ENCODE measurements at places on chromosomes 13 and 19. TPM values are rescaled to one million over a fixed set of nuclear protein-coding genes. Genes with fewer than 3 reads are reported as not detected.

Gene ZNF443
- total RNA-seq = 2.4 TPM

Gene C19orf53
- total RNA-seq = 87.6 TPM

Gene DHRS12
- total RNA-seq = 6.0 TPM

Gene CHMP2A
- total RNA-seq = 177 TPM

Gene TEX29
- 0.17 TPM for total RNA-seq

Gene SLC6A16
- total RNA-seq = 0.09 TPM

Gene ZNF223
- 8.1 TPM for total RNA-seq

Gene ALKBH7
- 22.4 TPM for total RNA-seq

Gene OR7D2
- not detected for total RNA-seq

Gene CADM4
- 1.4 TPM for total RNA-seq

Gene MEGF8
- 30.6 TPM for total RNA-seq

Gene SLC8A2
- not detected for total RNA-seq

Gene IQCN
- total RNA-seq = 0.63 TPM

Gene ZNF582
- 2.7 TPM for total RNA-seq

Gene MCEMP1
- total RNA-seq = not detected

Gene SHD
- total RNA-seq = not detected

Gene TYROBP
- total RNA-seq = not detected

Gene TNFAIP8L1
- 1.2 TPM for total RNA-seq

Gene CGB3
- total RNA-seq = not detected

Gene BEST2
- total RNA-seq = under 0.01 TPM

Gene GSX1
- total RNA-seq = not detected

Gene DCLK1
- 2.8 TPM for total RNA-seq

Gene GRIN2D
- 0.17 TPM for total RNA-seq

Gene PIAS4
- 13.6 TPM for total RNA-seq

Gene ZNF570
- total RNA-seq = 9.9 TPM

Gene NLRP11
- not detected for total RNA-seq

Gene ZNF8
- 2.2 TPM for total RNA-seq

Gene KLK12
- total RNA-seq = not detected

Gene KLK14
- not detected for total RNA-seq

Gene IGLON5
- total RNA-seq = not detected

Gene ZFP82
- total RNA-seq = 6.1 TPM

Gene NUDT15
- 6.5 TPM for total RNA-seq

Gene PRR19
- total RNA-seq = 0.09 TPM

Gene KISS1R
- 0.09 TPM for total RNA-seq

Gene ZNF530
- 1.6 TPM for total RNA-seq

Gene WTIP
- 65.2 TPM for total RNA-seq

Gene PSG6
- not detected for total RNA-seq

Gene KLF1
- not detected for total RNA-seq

Gene IGFL3
- not detected for total RNA-seq
